ENCODE measurements at places on chromosomes 6 and 20.

DNA sequence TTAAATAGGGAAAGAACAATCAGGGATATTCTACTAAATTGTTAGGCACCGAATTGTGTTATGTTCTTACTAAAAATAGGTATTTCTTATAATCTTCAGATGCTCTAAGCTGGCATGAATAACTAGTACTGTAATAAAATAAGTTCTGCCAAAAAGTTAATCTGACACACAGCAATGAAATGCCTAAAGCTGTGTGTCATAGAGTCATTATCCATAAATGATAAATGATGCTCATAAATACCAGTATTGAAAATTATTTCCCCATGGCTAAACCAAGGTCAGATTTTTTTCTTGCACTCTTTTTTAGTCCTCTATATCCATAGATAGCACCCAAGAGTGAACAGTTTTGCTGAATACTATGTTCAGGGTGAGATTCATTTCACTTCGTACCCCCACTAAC is 11.7 kb upstream of the PRIM2 start:
- peak; percentile 60 for DNase-seq

DNA sequence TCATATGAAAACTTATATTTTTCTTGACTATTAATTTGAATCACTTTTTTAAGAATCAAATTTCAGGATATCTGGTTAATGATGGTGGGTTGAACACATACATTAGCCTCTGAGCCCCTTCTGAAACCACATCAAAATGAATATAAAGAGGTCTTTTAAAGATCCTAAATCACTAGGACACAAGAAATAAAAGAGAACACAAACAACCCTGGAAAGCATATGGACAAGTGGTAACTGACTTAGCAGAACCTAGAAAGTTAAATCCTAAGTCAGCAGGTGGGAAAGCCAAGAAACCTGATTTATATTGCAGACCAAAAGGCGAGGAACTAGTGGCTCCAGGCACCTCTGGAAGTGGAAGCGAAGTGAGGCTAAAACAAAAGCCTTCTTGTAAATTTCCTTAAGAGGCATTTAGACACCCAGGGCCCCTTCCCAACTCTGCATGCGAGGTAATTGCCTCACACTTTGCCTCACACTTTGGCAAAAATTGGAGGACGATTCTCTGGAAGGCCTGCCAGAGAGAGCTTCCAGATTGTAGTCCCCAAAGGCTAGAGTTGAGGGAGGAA is 293.9 kb downstream of the KHDC1L start:
- DNase-seq: no peak

DNA sequence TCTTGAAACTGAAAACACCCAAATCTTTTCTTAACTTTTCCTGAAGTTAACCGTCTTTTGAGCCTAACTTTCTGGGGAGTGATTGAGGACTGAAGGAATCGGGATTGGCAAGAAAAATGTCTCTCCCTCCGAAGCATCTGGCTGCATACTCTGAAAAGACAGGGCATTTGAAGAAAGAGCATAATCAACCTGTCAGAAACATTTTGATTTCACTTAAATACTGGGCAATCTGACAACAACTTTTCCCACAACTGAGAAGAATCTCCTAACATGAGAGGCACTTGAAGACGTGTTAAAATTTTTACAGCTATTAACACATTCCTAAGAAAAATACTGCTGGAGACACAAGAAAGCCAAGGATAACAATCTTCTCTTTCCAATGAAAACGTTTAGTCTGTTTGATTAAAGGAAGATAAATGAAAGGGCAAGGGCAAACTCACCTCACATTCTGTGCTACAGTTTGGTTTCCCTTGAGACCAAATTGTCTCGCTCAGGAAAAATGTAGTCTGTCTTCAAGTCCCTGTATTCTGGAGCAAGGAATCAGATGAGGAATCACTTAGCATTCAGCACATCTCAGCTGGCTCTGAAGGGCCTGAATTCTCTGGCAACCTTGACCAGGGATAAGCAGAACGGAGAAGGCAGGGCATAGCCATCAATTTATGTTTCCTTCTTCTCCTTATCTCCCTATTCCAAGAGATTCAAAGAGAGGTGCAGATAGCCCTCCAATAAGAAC is 76.1 kb downstream of the TBX18 start:
- no peak for DNase-seq

- DNase-seq: no peak
These were observed 5.3 kb upstream of the TASP1 start for GRCh38 chr20:13644010-13644409.

DNA sequence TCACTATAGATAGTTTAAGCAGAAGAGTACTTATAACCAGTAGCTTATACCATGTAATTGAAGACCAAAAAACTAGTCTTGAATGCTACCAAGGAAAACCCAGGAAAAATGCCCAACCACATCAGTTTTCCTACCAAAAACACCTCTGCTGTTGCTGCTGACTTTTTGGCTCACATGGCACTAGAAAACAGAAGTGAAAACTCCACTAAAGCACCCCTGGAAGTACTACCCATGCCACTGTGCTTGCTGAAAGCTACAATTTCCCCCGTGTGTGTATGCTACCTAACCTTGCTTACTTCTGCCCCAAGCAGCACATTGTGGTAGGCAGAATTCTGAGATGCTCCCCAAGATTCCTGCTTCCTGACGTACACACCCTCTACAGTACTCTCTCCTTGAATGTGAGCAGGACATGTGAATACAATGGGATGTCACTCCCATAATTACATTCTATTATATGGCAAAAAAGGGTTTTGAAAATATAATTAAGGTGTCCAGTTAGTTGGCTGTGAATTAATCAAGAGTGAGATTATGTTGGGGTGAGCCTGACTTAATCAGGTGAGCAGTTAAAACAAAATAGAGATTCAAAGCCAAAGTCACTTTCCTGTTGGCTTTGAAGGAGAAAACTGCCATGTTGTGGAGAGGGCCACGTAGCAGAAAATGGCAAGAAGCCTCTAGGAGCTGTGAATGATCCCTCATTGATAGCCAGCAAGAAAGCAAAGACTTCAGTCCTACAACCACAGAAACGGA is 209.8 kb upstream of the MARCKS start:
- DNase-seq: no peak

GRCh38 chr6:156507656-156508055 is 269.5 kb upstream of the ARID1B start:
- no peak for DNase-seq

- DNase-seq: no peak
These were observed 62.9 kb downstream of the TRMT6 start for GRCh38 chr20:5887386-5887785.

DNA sequence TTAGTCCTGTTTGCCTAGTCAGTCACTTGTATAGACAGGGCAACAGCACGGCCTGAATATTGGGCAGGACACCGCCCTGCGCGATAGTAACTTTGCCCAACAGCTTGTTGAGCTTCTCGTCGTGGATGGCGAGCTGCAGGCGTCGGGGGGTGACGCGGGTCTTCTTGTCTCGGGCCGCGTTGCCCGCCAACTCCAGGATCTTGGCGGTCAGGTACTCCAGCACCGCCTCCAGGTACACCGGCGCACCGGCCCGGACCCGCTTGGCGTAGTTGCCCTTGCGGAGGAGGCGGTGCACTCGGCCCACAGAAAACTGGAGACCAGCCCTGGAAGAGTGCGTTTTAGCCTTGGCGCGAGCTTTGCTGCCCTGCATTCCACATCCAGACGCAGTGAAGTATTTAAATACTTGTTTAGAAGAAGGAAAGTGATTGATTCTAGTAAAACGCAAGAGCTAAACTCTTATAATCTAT is 92.8 kb upstream of the BTN3A2 start:
- DNase-seq: no peak

- DNase-seq: no peak
These were observed 201.0 kb upstream of the CST7 start for GRCh38 chr20:24747881-24748595.

DNA sequence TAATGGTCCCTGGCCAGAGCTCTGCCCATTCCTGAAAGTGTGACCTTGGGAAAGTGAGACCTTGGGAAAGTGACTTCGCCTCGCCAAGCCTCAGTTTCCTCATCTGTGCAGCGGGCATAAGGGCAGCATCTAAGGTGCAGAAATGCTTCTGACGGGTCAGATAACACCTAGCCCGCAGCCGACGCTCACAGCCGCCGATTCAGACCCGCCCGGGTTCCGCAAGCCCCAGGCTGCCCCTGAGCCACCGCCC is 486 bp downstream of the FKBP1A start:
- DNase-seq: no peak

DNA sequence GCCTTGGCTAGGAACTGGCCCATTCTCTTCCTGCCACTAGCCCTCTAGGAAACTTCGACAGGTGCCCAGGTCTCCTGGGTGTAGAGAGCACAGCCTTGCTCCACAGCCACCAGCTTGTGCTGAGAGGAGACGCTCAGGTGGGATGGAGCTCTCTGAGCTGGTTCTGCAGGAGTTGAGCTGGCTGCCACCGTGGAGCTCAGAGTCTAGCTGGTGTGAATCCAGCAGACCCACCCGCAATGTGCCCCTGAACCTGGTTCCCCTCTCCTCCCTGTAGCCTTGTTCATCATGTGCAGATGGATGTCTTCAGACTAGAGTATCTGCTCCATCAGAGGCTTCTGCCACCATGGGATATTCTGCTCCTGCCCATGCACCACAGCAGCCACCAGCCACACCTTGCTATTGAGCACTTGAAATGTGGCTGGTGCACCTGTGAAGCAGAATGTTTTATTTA is 222.5 kb downstream of the SYNDIG1 start:
- DNase-seq: no peak

- DNase-seq: no peak
These were observed 63.2 kb upstream of the BMP2 start for GRCh38 chr20:6704132-6704861.

DNA sequence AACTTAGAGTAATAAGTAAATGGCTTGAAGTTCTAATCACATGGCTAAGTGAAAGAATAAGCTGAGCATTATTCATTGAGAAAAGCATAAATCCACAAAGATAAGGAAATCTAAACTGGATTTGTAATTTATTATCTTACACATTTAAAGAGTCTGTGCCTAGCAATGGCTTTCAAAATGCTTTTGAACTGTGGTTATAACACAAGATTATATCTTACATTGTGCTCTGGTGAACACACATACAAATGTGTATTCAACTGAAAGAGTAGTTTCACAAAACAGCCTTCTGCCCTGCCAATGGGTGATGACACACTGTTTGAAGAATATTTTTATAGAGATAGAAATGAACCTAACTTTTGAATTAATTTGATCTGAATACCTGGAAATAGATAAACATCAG is 83.3 kb downstream of the AFDN start:
- DNase-seq: no peak

- no peak for DNase-seq
These were observed 645.3 kb downstream of the FRK start for GRCh38 chr6:115415378-115415777.

DNA sequence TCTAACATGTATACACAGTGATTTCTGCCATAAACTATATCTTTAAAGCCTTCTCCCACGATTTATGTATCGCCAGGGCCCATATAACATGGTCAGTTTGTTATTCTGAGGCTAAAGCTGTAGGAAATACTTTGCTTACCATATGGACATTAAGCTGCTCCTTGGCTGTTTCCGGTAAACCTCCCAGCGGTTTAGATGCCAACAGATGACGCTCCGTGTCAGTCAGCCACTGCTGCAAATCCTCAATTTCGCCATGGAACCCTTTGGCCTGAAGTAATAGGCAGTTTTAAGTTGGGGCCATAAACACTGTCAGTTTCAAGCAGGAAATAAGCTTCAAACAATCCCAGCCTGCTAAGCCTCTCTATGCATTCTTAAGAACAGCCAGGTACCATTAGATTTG is 145.4 kb downstream of the DST start:
- DNase-seq: no peak

All from NCI-H446 treated with DMSO at 0.1 percent for 48 hours (cell line).